ENCODE measurements at places on chromosomes 3 and 15.

DNA sequence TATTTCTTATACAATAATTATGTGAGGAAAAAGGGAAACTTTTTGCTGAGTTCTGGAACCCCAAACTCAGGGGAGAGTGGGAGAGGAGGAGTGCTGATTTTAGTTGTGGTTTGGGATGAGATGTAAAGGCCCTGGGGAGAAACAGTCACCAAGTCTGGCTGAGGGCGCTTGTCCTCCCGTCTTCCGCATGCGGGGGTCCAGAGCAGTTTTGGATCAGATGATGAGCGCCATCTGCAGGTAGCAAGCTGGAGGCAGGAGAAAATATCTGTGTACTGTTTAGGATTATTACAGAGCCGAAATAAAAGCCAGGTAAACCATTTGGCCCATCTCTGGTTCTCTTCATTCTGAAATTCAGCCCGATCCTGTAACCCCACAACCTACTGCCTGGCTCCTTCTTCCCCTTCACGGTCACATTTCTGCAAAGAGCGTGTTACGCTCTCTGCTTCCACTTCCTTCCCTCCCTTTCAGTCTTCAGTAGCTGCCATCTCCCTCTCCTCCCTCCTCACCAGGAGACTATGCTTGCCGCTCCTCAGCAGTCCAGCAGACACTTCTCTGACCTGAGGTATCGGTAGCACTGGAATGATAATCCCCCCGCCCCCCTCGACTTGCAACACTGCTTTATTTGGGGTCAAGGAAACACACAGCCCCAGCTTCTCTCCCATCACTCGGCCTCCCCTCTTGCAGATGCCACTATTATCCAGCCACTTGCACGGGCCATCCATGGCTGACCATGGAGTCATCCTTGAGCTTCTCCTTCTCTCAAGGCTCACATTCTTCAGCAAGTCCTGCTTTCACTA, 1.4 kb upstream of the PARP14 start:
- peak; percentile 92 for DNase-seq

DNA sequence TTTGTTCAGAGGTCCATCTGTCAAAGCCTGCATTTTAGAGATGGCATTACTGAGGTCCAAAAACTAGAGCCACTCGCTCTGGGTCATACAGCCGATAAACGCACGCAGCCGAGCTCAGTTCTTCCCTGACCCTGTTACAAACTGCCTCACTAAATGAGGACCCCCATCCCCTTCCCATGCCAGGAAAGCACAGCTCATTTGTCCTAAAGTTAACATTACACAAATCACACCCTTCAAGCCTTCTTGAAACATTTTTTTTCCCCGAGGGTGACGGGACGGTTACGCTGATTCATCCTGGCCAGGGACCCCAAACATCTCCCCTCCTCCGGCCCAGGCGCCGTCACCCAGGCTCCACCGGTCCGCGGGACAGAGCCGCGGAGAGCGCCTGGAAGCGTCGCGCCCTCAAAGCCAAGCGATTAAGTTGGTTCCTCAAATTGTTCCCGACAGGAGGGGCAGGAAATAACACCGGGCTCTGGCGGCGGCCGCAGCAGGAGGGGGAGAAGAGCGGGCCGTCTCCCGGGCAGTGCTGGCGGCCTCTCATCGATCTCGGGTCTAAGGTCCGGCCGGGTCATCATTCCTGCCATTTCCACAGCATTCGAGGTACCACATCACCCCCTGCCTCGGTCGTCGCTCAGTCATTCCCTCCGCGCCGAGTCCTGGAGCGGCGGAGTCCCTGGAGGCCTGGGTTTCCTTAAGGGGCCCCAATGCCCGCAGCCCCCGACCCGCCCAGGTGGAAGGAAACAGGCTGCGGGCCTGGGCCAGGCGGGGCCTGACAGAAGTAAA, 619 bp upstream of the CMTM8 start:
- no peak for DNase-seq

- DNase-seq, result no peak
Observed at GRCh38 chr3:150627557-150627956, 24.4 kb downstream of the SELENOT start.

DNA sequence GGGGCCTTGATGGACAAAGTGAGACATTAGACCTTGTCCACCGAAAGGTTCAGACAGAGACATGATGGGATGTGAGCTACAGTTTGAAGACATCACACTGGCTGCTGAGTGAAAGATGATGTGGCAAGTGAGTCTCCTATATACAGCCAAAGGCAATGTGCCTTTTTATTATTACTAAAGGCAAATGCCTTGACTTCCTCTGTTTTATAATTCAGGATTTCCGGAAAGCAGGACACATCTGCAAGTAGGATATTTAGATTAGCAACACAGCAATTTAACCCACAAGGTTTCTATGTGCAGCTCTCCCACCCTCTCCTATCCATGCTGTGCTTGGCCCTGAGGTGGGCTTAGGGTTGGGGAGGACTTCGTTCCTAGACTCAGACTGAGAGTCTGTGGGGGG, 20.7 kb downstream of the SPATA12 start:
- no peak for DNase-seq

DNA sequence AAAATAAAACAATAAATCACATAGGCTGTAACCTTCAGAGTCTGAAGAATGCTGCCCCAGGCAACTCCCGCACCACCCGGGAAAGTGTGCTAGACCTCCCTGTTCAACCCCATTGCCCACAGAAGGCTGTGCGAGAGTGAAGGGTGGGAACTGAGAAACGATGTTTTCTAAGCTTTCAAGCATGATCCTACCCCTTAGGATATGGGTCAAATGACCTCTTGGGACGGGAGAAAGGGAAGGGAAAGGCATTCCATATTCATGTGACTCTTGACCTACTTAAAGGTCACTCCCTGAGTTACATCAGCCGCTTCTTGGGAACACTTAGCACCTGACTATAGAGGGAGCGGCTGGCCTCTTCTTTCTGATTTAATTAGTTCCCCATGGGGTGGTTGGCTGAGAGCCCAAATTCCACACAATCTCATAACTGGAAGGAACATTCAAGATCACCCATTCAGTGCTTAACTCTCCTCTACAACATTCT, 114.7 kb upstream of the SLC24A5 start:
- DNase-seq, result no peak
